Stimulated activated CD8-positive, alpha-beta memory T cell treated with anti-CD3 and anti-CD28 coated beads, Interleukin-4, amount 100 ng/mL, for 48 hours (primary cell): ENCODE measurements at places on chromosomes 1 and 21.

DNA sequence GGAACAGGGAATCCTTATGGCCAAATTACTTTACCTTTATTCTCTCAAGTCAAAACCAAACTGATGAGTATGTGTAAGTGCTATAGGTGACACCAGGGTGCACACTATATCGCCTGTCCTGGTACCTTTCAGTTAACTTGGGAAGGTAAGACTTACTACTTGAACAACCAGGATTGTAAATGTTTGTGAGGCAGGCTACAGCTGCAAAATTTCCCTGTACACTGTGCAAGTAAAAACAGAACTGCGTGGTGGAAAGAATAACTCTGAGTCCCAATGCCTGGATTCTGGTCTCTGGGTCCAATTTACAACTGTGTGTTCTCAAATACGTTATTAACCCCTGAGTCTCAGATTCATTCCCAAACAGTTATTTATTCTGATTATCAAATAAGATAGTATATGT is 73.5 kb downstream of the TENT5C start:
- DNase-seq: no peak

DNA sequence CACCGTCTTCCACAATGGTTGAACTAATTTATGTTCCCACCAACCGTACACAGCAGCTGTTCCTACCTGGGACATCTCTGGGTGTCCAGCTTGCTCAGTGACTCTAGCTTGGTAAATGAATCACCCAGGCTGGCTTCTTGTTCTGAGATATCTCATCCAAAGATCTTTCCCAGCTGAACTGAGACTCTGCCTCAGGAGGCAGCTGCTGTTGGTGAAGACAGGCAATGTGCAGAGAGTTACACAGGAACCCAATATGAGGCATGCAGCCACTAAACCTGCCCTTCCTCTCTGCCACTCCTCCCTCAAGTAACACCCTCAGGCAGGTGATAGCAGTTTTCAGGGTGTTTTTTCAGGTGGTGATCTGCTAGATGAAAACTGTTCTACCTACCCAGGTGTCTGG is 14.0 kb upstream of the FOXO6 start:
- DNase-seq: no peak

GRCh38 chr1:34319218-34319617 is 142.5 kb downstream of the C1orf94 start:
- no peak for DNase-seq

GRCh38 chr1:78722521-78722920 is 72.9 kb downstream of the IFI44 start:
- no peak for DNase-seq

- DNase-seq: no peak
Measured at GRCh38 chr1:61781151-61781550, 38.9 kb downstream of the PATJ start.

DNA sequence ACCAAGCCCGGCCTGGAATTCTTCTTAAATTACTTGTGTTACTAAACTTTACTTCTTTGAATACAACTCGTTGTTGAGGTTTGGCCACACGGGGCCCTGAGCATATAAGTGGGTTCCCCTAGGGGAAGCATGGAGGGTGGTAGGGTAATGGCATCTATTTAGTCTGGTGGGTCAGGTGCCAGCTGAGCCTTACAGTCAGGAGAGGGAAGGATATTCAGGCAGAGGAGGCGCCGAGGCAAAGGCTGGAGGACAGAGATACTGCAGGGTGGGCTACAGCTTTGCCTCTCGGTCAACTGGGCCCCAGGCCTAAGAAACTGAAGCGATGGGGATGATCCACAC is 424 bp upstream of the NECAP2 start:
- DNase-seq: no peak

- DNase-seq: peak; percentile 87
Measured at GRCh38 chr1:152479792-152480595, 30.6 kb upstream of the LCE5A start.

DNA sequence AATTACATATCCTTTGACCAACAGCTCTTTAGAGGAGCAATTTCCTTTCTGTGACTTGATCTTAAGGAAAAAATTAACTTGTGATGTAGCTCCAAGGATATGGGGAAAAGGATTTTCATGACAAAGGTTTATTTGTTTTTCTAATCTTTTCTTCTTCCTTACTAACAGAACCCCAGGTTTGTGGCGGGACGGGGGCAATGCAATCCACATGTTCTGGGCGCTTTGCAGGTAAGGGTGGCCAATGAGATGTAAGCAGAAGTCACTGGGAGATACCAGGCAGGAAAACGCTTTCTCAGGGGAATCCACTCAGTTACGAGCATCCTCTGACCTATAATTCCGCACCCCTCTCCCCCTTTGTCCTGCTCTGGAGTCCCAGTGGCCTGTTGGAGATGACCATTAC is 122.0 kb downstream of the MRPS6 start:
- no peak for DNase-seq

DNA sequence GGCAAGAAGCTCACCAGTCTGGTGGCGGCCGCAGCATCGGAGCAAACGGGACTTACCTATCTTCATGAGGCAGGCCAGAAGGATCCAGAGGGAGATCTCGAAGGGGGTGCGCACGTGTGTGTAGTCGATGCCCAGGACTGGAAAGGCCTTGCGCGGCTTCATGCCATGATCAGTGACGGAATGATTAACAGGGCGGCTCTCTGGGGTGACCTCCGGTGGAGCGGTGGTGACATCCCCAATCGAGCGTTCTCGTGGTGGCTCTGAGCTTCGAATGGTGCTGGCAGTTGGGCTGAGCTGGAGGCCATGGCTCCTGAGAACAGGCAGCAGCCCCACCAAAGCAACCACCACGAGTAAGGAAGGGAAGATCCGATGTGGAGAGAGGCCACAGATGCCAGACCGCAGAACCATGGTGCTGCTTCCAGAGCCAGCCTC is 982 bp downstream of the SLC9A1 start:
- DNase-seq: no peak

- DNase-seq: no peak
Measured at GRCh38 chr1:213330281-213330680, 279.2 kb downstream of the RPS6KC1 start.

DNA sequence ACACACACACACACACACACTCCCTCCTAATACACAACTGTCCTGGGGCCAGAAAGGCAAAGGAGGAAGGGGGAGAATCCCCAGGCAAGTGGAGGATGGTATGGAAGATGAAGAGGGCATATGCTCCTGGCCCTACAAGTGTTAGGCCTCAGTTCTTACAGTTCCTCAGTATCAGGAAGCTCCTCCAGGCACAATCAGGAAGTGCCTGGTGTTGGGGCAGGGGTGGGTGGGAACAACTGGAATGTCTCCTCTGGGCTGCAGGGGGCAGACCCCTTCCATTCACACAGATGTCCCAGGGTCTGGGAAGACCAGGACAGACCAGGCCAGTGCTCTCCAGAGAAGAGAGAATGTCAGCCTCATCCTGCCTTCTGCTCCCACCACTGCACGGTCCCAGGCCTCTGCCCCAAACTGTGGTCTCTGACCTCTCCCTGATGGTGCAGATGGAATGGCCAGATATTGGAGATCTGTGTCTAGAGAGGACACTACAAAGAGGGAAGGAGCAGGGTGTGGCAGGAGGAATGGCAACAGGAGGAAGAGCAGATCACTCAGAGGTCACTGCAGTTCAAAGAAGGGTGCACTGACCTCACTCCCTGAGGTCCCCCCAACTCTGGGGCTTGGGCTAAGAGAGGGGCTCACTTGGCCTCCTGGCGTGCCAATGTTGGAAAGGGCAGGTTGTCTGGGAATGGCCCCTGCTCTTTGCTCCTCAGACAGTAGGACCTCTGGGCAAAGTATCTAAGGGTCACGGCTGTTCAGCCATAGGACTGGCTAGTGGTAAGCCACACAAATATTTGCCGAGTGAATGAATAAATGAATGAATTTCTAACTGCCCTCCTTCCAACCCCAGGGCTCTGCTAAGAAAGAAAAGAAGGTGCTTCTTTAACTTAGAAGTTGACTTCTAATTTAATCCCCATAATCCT is 2.5 kb upstream of the DENND2D start:
- DNase-seq: no peak

DNA sequence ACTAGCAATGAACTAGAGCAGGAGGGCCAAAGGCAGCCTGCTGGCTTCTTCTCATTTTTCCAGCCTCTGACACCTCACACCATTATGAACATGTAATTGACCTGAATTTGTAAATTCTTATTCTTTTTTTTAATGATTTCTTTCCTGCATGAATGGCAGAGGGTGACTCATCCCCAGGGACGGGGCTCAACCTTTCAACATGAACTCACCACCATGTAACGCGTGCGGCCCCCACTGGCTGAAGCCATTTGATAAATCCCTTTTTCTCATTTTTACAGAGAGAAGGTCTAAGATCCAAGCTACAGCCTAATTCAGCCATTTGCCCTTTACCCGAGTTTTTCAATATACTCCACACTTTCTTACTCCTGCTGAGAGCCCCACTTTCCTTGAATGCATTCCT is 9.3 kb upstream of the ETS2 start:
- DNase-seq: no peak

DNA sequence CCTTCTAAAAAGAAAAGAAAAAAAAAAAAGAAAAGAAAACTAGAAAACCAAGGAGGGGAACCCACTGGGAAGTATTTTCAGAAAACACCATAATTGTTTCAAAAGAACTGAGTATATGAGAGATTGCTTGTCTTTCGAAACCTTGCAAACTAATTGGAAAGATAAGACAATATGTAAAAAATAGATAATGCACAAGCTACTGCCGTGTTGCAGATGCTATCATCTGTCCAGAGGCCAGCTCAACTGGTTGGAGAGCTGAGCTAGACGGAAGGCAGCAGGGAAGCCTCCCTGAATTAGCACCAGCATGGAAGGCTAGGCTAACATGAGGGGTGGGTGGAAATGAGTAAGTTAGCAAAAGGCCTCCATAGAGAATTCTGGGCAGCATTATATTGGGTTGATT is 16.2 kb upstream of the CACHD1 start:
- no peak for DNase-seq

DNA sequence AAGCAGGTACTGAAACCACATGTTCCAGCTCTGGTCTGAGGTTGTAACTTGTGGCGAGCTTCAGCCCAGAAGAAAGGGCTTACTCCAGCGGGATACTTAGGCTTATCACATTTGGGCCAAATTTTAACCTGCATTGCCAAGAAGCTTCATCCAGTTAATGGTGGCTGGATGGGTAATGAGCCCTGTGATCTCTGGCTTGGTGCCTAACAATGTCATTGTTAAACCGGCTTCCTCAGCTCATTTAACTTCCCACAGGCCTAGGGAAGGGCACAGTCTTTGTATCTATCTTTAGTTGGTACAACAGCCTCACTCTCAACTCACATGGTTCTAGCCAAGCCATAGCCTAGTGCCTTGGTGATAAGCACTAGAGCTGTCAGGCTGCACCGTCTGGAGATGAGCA is 43.6 kb upstream of the CCDC190 start:
- no peak for DNase-seq

- no peak for DNase-seq
Measured at GRCh38 chr1:55140137-55140536, 75.0 kb downstream of the USP24 start.

DNA sequence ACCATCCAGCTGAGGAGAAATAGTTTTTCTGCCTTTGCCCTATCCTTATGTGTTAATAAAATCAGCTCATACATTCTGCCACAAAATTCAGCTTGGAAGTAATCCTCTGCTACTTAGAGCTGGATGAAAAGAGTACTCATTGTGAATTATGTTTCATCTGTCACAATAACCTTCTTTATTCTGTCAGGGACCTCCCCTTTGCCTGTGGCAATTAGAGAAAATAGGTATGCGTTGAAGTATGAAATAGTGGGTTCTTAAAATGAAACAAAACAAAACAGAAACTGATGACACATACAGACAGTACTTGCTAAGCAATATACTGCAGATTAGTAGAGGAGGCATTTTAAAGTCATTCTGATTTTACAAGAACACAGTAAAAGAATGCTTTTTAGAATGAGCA is 578.5 kb downstream of the USP25 start:
- no peak for DNase-seq

DNA sequence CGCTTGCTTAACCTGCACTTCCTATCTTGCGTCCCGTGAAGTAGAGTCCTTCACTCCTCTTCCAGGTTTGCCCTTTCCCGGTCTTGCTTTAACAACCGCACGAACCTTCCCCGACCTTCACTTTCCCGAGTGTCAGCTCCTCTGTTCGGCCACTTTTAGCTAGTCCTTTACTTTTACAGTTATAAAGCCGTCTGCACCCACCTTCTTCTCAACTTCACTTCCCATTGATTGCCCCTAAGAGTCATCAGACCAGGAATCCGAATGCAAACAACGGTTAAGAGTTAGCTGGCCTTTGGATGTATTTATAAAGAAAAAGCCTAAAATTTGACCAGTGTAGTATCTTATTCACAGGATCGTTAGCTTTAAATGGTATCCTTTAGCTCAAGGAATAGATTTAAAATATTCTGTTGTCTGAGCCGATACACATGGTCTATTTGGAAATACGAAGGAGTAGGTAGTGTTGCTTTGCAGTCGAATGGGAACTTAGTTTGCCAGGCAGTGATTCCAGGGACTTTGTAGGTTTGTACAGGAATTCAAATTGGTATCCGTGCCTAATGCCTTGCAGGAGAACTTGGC is 1.4 kb downstream of the PPP2R5A start:
- no peak for DNase-seq

DNA sequence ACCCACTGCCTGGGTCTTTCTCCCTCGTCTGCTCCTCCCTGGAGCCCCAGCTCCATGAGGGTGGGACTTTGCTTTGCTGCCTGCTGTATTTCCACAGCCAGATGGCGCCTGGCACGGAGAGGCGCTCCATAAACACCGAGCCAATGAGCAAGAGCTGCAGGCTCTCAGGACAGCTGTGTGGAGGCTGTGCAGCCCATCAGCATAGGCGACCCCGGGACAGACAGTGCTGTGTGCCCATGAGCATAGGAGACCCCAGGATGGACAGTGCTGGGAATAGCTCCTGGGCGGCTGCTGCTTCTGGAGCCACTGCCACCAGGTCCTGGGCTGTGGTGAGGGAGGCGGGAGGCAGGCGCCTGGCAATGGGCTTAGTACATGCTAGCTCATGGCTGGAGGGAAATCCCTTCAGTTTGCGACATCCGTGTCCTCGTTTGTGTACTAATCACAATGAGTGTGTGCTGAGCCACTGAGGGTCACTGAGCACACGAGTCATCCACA is 29.2 kb downstream of the CEP104 start:
- no peak for DNase-seq

GRCh38 chr1:153775458-153776327 is 486 bp downstream of the SLC27A3 start:
- DNase-seq: peak; percentile 76

GRCh38 chr1:180926164-180926981 is 13.7 kb downstream of the KIAA1614 start:
- peak; percentile 27 for DNase-seq

DNA sequence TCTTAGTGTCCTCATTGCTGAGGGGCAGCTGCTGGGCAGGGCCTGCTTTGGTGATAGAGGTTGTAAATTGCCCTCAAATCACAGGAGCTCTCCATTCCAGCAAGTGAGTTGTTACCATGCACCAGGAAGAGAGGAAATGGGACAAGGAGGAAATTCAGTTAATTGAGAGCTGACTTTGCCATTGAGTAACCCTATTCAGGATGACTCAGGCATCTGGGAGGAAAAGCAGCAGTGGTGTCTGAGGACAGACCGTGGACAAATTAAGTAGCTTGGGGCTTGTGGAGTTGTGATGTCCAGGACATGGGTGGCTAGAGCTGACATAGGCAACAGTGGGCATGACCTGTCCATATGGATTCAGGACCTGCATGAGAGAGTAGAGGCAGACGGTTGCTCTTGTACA is 5.9 kb downstream of the ARHGEF10L start:
- no peak for DNase-seq

GRCh38 chr1:198024336-198024735 is 107.2 kb downstream of the LHX9 start:
- DNase-seq: no peak
